ENCODE measurements at places on chromosomes 7 and 10.

GRCh38 chr10:78405231-78405630 is 371.6 kb downstream of the RPS24 start:
- DNase-seq, result no peak

DNA sequence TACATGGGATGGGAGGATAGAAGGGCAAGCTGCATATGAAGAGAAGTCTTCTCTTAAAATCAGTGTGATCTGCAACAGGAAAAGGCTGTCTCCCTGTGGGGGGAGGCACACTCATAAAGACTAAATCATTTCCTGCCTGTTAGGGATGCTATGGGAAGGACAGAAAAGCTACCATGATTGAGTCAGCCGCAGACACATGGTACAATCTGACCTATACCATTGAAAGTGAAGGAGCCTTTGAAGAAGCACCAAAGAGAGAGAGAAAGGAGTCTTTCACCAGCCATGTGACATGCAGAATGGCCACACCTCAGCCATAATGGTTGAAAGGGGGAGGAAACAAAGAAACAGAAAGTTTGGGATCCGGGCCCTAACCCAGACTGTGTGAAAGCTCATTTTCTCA is 29.1 kb downstream of the NUDCD3 start:
- no peak for DNase-seq

DNA sequence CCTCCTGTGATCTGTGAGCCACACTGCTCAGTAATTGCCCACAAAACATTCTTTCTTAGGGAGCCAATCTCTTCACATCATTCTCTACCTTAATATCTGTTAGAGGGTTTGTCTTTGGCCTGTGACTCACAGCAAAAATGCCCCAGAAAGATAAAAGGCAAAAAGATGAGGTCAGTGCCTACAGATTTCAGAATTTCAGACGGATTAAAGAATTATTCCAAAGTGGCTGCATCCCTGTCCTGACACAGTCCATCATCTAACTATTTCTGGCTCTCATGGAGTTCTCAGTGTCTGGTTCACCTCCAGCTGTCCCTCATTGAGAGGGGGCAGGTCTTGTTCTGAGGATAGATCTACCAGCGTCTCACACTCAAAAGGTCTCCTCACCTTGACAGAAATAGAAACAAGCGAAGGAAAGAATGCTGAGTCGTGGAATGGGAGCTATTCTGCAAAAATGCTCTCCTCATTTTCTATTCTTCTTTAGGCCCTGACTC is 138.5 kb upstream of the AOAH start:
- DNase-seq, result no peak

GRCh38 chr10:33524041-33524440 is 189.6 kb upstream of the NRP1 start:
- DNase-seq, result no peak

GRCh38 chr7:106736508-106737201 is 75.7 kb upstream of the CCDC71L start:
- DNase-seq, result no peak

- no peak for DNase-seq
Observed at GRCh38 chr10:69123306-69123746, 652 bp upstream of the VPS26A start.

- no peak for DNase-seq
Observed at GRCh38 chr10:44832595-44833390, 78.3 kb upstream of the TMEM72 start.

DNA sequence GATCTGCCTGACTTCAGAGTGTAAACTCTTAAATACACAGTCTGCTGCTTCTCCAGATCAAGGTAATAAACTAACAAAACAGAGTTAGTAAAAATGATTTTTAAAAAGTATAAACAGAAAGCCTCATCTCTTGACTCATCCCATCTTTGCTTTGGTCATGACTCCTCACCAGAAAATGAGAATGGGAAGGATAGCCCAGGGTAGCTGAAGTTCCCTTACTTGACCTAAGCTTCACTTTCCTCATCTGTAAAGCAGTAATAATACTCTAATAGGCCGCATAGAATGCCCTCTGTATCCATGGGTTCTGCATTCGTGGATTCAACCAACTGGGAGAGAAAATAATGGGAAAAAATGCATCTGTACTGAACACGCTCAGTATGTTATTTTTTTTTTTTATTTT is 11.3 kb upstream of the SLC25A28 start:
- no peak for DNase-seq

DNA sequence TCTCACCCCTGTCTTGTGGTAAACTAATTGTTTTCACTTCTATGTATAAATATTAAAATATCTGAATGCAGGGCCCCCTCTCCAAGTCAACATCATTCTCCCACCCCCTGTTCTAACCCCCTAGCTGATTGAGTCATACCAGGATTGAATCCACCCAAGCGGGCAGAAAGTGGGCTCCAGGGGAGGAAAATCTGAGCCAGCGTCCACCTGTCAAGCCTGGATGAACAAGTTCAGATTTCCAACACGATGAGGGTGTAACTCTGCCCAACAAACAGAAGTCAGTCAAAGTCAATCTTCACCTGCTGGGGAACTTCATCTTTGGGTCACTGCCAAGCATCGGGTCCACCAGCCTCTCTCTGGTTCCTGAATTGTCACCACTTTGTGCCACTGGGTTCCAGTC is 162.9 kb upstream of the CELF2 start:
- DNase-seq, result no peak

DNA sequence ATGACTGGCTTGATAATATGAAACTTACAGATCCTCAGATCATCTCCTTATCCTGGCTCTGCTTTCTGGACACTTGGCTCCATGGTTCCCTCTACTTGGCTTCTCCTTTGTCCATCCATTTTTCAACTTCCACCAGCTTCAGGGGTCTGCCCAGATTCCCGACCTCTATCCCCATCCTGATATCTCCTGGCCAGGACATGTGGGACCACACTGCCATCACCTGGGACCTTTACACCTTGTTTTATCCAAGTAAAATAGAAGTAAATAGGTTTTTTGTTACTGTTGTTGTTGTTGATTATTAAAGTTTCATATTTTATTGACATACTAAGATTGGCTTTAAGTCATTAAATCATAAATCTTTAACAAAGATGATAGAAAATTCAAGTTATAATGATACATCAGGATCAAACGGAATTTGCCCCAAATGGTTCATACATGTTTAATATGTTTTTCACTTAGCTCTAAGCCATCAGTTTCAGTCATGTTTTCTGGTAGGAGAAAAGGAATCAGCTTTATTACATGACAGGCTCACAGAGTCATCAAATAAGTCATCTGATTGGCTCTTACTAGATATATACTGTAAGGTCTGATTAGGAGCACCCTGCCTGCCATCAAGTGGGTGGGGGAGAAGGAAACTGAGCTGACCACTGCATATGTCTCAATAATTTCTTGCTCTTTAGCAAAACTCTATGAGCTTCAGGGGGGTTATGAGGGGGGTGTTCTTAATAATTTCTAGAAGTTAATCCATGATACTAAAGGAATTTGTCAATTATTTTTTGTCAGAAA is 111.5 kb upstream of the AHR start:
- no peak for DNase-seq

- no peak for DNase-seq
Observed at GRCh38 chr7:110568932-110569331, 522.0 kb upstream of the LRRN3 start.

DNA sequence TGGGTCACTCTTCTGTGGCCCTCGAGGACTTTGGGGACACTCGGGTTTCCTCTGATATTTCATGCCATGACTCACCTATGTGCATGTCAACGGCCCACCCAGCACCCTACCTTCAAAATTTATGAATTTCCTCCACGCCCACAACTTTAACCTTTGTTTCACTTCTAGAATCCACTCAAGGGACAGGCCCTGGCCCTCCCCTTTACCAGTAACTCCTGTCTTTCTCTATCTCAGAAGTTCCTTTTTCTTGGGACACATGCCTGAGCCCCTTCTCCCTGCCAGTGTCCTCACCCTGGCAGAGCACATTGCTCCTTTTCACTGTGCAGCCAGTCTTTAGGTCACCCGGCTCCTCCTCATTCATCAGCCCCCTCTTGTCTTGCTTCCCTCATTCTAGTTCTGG is 282.5 kb upstream of the KLF6 start:
- DNase-seq, result no peak

GRCh38 chr7:101597941-101598340 is 31.2 kb downstream of the MYL10 start:
- no peak for DNase-seq

DNA sequence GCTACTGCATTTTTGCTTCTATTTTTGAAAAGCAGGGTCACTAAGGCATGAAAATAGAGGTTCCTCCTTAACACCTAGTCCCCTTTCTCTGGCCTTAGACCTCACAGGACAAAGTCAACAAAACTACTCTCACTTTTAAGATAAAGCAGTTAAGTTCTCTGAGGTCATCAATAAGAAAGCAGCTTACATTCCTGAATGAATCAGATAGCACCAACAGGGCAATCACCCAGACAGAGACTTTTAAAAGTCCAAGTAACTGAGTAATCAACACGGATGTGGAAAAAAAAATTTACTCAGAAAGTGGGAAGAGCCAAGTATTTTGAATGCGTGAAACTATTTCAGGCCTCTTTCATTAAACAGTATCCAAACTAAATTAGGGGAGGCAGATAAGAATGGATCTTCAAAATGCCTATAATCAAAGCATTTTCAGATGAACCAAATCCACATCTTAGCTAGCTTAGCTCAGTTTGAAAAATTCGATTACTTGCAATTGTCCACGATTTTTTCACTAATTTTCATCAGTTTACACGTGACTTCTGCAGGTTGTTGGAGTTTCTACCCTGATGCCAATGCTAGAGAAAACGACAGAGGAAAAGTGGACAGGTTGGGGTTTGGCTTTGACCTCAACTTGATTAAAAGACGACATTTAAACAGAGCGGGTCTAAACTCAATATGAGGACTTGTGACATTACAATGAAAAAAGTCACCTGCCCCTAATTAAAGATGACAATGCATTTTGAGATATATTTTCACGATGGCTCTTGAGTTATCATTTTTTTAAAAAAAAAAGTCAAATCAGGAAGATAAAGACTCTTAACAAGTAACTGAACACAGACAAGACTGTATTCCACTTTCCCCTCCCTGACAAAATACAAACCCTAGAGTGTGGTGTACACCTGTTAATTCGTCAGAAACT is 1.6 kb downstream of the BEND7 start:
- no peak for DNase-seq
